ENCODE measurements at places on chromosomes 13 and 19. TPM values are rescaled to one million over a fixed set of nuclear protein-coding genes. Genes with fewer than 3 reads are reported as not detected.

The FAM216B gene
- total RNA-seq, result not detected

The VSTM1 gene
- not detected for total RNA-seq

The SIX5 gene
- total RNA-seq, result 47.3 TPM

The LRRC63 gene
- 0.38 TPM for total RNA-seq

The KRTDAP gene
- 3.3 TPM for total RNA-seq

The CLEC11A gene
- 34.4 TPM for total RNA-seq

The KCNJ14 gene
- 2.8 TPM for total RNA-seq

The FSTL3 gene
- 65.5 TPM for total RNA-seq

The TGFB1 gene
- total RNA-seq, result 25.2 TPM

The SIGLEC12 gene
- total RNA-seq, result not detected

The REEP6 gene
- 3.8 TPM for total RNA-seq

The FAM124A gene
- 0.91 TPM for total RNA-seq

The CEACAM21 gene
- not detected for total RNA-seq

The ZNF585A gene
- total RNA-seq, result 13.1 TPM

The SPACA6 gene
- total RNA-seq, result 88.1 TPM

The GPR183 gene
- total RNA-seq, result 0.14 TPM

The LCP1 gene
- 11.6 TPM for total RNA-seq

The CNN1 gene
- 29.6 TPM for total RNA-seq

The MEGF8 gene
- 54.7 TPM for total RNA-seq

The ZNF761 gene
- total RNA-seq, result 15.0 TPM

The SIGLEC10 gene
- total RNA-seq, result not detected

The ATXN8OS gene
- not detected for total RNA-seq

The C19orf73 gene
- total RNA-seq, result 0.94 TPM

The TMEM221 gene
- 6.0 TPM for total RNA-seq

The CDC16 gene
- total RNA-seq, result 102 TPM

The STX10 gene
- 56.7 TPM for total RNA-seq

The SLC25A41 gene
- 1.6 TPM for total RNA-seq

The NOVA2 gene
- total RNA-seq, result 0.51 TPM

The SRRM5 gene
- total RNA-seq, result 0.63 TPM

The PGLYRP1 gene
- not detected for total RNA-seq

The SIGLEC5 gene
- not detected for total RNA-seq

The SHISA7 gene
- 0.04 TPM for total RNA-seq

The URAD gene
- total RNA-seq, result not detected

The SIGLEC8 gene
- total RNA-seq, result not detected

The C1QTNF9 gene
- not detected for total RNA-seq

The SGCG gene
- total RNA-seq, result 12.9 TPM

The RNF113B gene
- total RNA-seq, result not detected

The CHERP gene
- total RNA-seq, result 78.4 TPM

The PPP1R12C gene
- total RNA-seq, result 111 TPM

The CILP2 gene
- 23.2 TPM for total RNA-seq

The KCTD15 gene
- 48.1 TPM for total RNA-seq

The WDR88 gene
- total RNA-seq, result not detected

The KLK11 gene
- not detected for total RNA-seq

The ZNF534 gene
- total RNA-seq, result not detected

The ZNF571 gene
- total RNA-seq, result 6.8 TPM

The CEACAM16 gene
- total RNA-seq, result not detected

The ABCA7 gene
- 22.5 TPM for total RNA-seq

The FOSB gene
- 287 TPM for total RNA-seq

The PGLYRP2 gene
- total RNA-seq, result not detected

The METTL21C gene
- not detected for total RNA-seq
